ENCODE measurements at places on chromosomes 3 and 15. TPM values are rescaled to one million over a fixed set of nuclear protein-coding genes. Genes with fewer than 3 reads are reported as not detected.
A peak's percentile ranks its signal among the peaks of the same experiment; 100 is the strongest.

ERICH6 gene
- not detected for total RNA-seq

TFRC gene
- 172 TPM for total RNA-seq

MAPKAPK3 gene
- 172 TPM for total RNA-seq

SLC9C1 gene
- total RNA-seq = not detected

U2SURP gene
- 36.3 TPM for total RNA-seq

GRCh38 chr15:51848811-51849210, 19.4 kb downstream of the TMOD3 start:
- no peak for DNase-seq

- DNase-seq = no peak
These were observed 104.0 kb downstream of the TNIK start for GRCh38 chr3:171356251-171356650.

DNA sequence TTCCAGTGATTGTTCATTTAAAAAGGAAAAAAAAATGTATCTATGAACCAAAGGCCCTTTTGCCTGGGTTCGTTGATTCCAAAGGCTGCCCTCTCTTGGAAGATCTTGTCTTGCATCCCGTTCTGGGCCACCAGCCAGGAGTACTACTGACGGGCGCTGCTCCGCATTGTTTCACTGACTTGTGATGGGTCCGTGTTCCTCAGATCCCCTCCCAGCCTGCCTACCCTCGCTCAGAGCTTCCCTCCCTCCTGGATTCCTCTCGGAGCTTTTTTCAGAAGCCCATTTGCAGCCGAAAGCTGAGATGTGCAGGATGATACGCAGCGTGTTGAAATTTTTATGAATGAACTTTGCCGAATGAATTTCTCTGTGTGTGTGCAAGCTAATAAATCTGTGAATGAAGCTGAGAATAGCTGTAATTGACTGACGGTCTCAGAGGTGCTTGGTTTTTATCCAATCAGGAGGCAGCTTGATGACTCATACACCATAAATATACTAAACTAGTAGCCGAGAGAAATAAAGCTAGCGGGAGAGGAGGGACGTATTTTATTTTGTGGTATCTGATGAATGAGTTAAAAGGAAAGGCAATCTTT, at the start of gene SHC4:
Gene SHC4, minus strand, starts transcription at position 396 of the 590 bp plus-strand sequence. CDS start 904 bp downstream, outside the sequence.
- DNase-seq = peak; percentile 75

DNA sequence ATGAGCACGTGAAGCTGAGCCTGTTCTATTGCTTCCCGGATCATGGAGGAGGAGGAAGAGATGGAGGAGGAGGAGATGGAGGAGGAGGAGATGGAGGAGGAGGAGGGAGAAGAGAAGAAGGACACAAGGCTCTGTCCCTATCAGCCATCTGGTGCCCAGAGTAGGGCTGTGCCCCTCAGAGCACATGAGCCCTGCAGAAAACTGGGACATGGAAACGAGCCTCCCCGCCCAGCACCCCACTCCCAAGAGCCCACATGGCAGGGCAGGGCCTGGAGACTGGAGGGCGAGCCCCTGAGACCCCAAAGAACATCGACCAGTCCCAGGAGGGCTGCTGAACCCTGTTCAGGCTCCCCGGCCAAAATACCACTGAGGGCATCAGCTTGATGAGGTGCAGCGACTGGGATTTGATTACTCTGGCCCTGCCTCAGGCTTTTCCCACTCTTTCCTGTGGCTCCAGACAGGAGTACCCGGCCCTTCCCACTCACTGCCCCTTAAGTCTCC, 285.6 kb downstream of the UACA start:
- no peak for DNase-seq

GRCh38 chr3:12686096-12686495, 22.2 kb upstream of the RAF1 start:
- DNase-seq = no peak

- no peak for DNase-seq
These were observed 64.2 kb upstream of the LMOD3 start for GRCh38 chr3:69186575-69187093.

DNA sequence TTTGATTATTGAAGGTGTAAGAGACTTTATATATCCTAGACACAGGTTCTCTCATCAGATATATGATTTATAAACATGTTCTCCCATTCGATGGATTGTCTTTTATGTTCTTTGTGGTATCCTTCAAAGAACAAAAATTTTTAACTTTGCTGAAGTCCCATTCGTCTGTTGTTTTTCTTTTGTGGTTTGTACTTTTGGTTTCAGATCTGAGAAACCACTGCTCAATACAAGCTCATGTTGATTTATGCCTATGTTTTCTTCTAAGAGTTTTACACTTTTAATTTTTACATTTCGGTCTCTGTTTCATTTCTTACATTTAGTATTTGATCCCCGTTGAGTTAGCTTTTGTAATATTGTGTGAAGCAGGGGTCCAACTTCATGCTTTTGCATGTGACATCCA, 103.3 kb upstream of the SPRED1 start:
- no peak for DNase-seq

- no peak for DNase-seq
These were observed 442.8 kb upstream of the ARRDC4 start for GRCh38 chr15:97517737-97518136.

DNA sequence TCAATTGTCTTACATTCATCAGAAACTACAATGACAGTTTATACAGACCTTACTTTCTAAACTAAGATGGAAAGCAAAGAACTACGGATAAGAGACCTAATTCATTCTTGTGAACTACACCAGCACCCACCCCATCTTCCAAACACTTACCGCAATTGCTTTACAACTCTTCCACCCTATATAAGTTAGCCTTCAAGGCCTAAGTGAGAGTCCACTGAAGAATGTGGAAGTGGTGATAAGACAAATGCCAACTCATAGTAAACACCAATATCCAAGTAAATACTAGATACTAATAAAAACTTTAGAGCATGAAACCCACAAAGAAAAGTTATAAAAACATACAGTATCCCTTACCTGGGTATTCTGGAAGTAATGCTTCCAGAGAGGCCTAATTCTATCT, 13.6 kb downstream of the ARF4 start:
- no peak for DNase-seq
